Endothelial cell (in vitro differentiated cells): ENCODE measurements at places on chromosomes 2 and 18.
A peak's percentile ranks its signal among the peaks of the same experiment; 100 is the strongest.

DNA sequence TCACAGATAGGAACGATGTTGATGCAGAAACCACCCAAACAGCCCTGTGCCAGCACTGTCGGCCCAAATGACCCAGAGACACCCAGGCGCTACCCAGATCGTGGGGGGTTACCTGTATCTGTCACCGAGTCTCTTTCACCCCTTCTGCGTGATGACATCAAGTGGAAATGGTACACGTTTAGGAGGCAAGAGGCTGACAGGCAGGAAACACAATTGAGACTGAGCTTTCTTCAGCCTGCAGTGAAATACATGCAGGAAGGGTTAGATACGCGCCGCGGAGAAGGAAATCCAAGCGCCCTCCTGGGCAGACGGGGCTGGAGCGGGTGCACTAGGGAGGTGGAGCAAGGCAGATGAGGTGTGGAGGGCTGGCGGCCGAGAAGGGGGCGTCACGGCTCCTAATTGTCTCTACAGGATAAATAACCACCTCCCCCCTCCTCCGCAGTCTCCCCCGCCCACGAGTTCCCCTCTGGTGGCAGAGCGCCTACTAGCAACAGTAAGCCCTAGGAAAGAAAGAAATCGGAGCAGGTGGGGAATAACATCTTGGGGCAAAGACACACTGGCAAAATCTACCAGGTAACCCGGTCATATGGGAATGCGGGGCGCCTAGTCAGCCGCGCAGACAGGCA lies at the start of gene RNF152:
Gene RNF152 (minus strand): TSS at position 325 of the 626 bp plus-strand sequence. CDS start 76,544 bp downstream, outside the sequence.
- DNase-seq: peak; percentile 41

GRCh38 chr18:49685231-49685942 lies 123.5 kb downstream of the LIPG start:
- no peak for DNase-seq

- no peak for DNase-seq
Observed at GRCh38 chr2:199875400-199875799, 24.4 kb upstream of the FTCDNL1 start.

- no peak for DNase-seq
Observed at GRCh38 chr2:176182671-176183070, 5.8 kb upstream of the HOXD1 start.

- DNase-seq: no peak
Observed at GRCh38 chr18:26091047-26091630, 726 bp upstream of the SS18 start.

DNA sequence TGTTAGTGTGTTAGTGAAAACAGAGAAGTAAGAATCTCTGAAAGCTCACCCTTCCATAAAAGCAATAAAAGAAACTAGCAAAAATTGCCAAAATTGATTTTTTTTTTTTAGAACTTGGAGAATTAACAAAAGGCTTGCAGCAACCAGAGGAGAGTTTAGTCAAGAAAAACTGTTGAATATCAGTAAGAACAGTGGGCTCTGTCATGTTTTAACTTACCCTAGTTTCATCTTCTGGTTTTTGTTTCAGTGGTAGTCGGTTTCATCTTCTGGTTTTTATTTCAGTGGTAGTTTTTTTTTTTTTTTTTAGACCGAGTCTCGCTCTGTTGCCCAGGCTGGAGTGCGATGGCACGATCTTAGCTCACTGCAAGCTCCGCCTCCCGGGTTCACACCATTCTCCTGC lies 580.9 kb downstream of the NYAP2 start:
- DNase-seq: no peak

DNA sequence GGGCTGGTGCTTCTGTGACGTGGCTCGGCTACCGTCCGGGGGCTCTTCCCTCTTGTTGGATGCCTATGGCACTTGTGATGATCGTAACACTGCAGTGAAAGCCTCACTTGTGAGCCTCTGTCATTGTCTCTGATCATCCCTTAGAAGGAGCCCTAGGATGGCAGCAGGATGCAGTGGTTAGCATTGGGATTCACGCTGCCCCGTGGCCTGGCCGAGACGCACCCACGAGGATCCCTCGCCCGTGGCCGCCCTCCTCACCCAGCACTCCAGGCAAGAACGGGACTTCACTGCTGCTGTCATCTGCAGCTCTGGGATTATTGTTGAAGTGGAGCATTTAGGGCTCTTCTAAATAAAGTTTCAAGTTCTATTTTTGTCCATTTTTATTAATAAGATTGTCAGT lies 46.8 kb upstream of the CTDP1 start:
- DNase-seq: no peak

DNA sequence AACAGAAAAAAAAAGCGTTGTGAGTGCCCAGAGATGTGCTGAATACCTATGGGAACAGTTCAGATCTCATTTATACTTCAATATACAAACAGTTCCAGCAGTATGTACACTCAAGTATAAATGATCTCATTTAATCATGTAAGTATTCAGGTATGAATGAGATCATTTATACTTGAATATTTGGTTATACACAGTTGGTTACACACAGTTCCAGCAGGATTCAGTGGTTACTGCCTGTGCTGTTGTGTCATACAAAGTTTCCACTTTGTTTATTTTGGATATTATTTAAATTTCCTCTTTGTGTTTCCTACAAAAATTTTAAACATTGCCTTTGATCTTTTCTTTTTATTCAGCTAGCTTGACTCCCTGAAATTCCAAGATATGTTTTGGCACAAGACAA lies 293.5 kb upstream of the SLC39A10 start:
- DNase-seq: no peak

DNA sequence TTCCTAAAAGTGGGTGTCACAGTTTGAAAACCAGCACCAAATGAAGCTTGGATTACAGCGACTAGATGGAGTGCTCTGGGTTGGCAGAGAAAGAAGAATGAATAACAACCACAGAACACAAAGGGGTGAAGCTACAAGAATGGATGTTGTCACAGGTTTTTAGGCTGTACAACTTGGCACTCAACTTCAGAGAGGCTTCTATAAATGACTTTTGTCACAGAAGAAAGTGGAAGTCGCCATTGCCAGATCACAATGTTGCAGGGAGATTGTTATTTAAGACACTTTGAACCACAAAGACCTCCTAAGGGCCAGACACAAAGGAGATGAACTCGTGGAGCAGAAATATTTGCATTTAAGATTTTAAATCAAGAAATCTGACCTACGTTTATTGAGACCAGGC lies 354.2 kb downstream of the CDH7 start:
- DNase-seq: no peak

DNA sequence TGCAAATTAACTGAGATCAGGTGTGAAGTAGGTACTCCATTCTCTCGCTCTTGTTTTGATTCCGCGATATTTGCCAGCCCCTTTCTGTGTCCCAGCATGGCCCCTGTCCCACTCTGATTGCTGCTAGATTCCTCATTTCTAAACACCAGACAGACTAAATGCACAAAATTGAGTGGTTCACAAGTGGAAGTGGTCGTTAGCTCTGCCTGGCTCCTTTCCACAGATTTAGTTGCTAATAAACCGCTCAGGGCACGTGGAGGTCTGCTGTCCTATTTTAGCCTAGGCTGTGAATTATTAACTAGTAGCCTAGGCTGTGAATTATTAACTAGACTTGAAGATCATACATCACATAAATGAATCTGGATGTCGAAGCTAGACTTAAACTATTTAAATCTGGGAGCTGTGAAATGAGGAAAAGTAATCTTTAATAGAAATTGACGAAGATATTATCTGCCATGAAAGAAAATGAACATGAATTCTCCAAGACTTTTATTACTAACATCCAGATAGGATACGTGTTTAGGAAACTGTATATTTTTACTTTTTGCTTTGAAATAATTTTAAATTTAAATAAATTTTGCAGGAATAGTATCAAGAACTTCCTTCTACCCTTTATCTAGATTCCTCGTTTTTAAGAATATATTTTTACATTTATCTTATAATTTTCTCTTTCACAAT lies 3.7 kb downstream of the IL1RL2 start:
- DNase-seq: no peak

- DNase-seq: no peak
Observed at GRCh38 chr2:194062401-194062800, 1594.6 kb upstream of the SLC39A10 start.

DNA sequence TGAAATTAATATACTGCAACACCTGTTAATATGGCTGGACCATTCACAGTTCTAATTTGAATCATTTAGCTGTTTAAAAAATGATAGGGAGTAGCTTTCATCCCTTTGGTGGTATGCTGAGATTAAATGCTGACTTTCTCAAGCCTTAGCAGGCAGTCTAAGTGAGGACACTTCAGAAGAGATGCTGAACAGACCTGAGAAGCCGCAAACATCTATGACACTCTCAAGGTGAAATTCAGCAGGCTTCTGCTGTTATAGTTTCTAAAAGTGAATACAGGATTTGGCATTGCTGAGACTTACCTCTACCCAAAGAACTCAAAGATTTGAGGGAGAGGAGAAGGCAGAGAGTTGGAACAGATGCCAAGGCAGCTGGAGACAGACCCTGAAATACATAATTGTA lies 431.2 kb upstream of the FAM98A start:
- DNase-seq: no peak

GRCh38 chr2:196291873-196292800 lies 120.8 kb upstream of the STK17B start:
- no peak for DNase-seq

DNA sequence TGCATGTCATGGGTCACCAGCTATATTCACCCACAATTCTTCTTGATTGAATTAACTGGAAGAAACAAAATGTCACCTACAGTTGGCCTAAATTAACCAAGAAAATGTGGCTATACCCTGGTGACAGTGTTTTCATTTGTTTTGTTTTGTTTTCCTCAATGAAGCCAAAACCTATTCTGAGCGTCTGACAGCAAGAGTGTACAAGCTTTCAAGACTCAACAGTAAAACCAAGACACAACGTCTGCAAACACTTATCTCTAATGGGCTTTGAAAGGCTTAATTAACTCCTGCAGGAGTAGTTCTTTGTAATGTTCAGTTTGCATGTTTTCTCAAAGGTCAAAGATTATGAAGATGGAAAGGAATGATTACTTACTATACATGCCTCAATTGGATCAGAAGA lies 827.6 kb upstream of the KLHL29 start:
- DNase-seq: no peak

DNA sequence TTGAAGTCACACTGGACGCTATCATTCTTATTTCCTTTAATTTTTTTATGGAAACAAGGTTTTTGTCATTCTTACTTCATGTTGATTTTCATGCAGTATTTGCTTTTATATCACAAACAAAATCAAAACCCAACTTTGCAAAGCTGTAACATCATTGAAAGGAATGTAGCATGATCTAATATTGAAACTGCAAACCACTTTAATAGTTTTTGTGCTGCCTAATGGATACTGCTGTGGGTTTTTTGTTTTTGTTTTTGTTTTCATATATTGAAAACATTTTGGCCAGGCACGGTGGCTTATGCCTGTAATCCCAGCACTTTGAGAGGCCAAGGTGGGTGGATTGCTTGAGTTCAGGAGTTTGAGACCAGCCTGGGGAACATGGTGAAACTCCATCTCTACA lies 81.6 kb downstream of the MAP2 start:
- DNase-seq: no peak
